Neural crest cell (in vitro differentiated cells): ENCODE measurements at places on chromosomes 2 and 18.

DNA sequence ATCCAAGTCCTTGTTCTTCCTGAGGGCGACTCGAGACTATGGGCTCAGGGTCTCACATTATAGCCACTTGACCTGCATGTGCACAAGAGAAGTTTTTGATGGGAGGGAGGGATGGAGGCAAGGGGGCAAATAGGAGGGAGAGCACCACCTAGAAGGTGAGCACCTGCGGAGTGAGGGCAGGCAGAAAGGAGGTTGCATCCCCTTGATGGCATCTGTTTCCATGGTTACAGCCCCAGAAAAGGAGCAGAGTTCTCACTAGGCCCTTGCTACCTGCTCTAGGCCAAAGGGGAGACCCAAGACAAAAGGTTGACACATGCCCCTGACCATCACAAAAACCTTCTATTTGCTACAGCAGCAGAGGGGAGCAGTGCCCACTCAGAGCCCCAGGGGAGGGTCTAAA is 131.5 kb upstream of the SERTAD2 start:
- H3K4me1 ChIP-seq = no peaks in the 10 kb centered on the region
- H3K27ac ChIP-seq = no peak overlapping the region
- no peak for DNase-seq
- no peaks in the 10 kb centered on the region for H3K27me3 ChIP-seq
- no peaks in the 10 kb centered on the region for H3K36me3 ChIP-seq

GRCh38 chr18:69469444-69469919 is 68.8 kb downstream of the DOK6 start:
- H3K4me3 ChIP-seq = no peak overlapping the region
- no peaks in the 10 kb centered on the region for H3K27me3 ChIP-seq
- peak overlapping the region; percentile 57 for H3K27ac ChIP-seq
- no peak for DNase-seq
- H3K4me1 ChIP-seq = peaks cover 12% of the 10 kb centered on the region

- DNase-seq = no peak
- H3K27me3 ChIP-seq = no peaks in the 10 kb centered on the region
- no peak overlapping the region for H3K27ac ChIP-seq
Measured at GRCh38 chr2:58479535-58480140, 238.5 kb upstream of the FANCL start.

DNA sequence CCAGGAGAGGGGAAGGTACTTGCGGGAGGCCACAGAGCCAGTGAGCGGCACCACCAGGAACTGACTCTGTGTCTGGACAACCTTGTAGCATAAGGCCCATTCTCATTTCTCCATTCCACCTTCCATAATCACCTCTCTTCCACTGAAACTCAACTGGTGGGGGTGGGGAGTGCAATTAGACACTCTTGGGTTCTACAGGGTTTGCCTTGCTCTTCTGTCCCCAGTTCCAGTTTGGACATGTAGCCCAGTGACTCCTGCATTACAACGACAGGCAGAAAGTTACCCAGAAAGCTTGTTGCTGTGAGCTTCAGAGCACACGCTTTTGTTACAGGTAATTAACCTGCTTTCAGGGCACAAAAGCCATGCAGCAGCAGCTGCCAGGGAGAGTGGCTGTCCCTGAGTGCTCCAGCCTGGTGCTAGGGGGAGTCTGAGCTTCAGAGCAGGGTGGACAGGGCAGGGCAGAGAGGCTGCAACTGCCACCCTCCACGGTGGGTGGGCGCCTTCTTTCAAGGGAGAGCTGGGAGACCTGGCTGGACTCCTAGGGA is 65.2 kb downstream of the COPS8 start:
- peaks cover 5% of the 10 kb centered on the region for H3K36me3 ChIP-seq
- no peaks in the 10 kb centered on the region for H3K4me1 ChIP-seq
- no peak overlapping the region for H3K27ac ChIP-seq
- no peak for DNase-seq
- H3K4me3 ChIP-seq = no peak overlapping the region

- no peaks in the 10 kb centered on the region for H3K27me3 ChIP-seq
- no peak for DNase-seq
Measured at GRCh38 chr2:120820953-120821279, 85.2 kb downstream of the GLI2 start.

GRCh38 chr2:122273785-122274419 is 518.5 kb downstream of the TSN start:
- no peaks in the 10 kb centered on the region for H3K27me3 ChIP-seq
- H3K36me3 ChIP-seq = no peaks in the 10 kb centered on the region
- H3K4me3 ChIP-seq = no peak overlapping the region
- no peak overlapping the region for H3K27ac ChIP-seq
- no peaks in the 10 kb centered on the region for H3K4me1 ChIP-seq
- no peak for DNase-seq

DNA sequence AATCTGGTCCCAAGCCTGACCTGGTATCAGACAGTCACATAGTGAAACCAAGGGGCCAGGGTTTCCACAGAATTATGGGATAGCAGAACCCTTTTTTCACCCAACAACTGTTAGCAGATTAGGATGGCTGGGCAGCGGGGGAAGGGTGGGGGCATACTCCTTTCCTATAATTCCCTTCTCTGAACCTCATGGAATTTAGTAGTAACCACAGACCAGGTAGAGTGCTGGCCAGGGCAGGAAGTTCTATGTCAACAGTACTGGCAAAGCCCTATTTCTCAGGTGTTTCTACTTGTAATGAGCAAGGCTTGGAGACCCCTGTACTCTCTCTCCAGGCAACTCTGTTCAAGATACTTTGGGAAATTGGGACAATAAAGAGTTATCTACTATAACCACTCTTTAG is 174.6 kb downstream of the THADA start:
- DNase-seq = no peak
- H3K36me3 ChIP-seq = peaks cover 9% of the 10 kb centered on the region
- H3K4me3 ChIP-seq = no peak overlapping the region

- no peak for DNase-seq
- H3K27ac ChIP-seq = no peak overlapping the region
- no peaks in the 10 kb centered on the region for H3K27me3 ChIP-seq
- no peak overlapping the region for H3K4me3 ChIP-seq
- H3K36me3 ChIP-seq = no peaks in the 10 kb centered on the region
Measured at GRCh38 chr2:26396734-26397298, 4.9 kb upstream of the DRC1 start.

DNA sequence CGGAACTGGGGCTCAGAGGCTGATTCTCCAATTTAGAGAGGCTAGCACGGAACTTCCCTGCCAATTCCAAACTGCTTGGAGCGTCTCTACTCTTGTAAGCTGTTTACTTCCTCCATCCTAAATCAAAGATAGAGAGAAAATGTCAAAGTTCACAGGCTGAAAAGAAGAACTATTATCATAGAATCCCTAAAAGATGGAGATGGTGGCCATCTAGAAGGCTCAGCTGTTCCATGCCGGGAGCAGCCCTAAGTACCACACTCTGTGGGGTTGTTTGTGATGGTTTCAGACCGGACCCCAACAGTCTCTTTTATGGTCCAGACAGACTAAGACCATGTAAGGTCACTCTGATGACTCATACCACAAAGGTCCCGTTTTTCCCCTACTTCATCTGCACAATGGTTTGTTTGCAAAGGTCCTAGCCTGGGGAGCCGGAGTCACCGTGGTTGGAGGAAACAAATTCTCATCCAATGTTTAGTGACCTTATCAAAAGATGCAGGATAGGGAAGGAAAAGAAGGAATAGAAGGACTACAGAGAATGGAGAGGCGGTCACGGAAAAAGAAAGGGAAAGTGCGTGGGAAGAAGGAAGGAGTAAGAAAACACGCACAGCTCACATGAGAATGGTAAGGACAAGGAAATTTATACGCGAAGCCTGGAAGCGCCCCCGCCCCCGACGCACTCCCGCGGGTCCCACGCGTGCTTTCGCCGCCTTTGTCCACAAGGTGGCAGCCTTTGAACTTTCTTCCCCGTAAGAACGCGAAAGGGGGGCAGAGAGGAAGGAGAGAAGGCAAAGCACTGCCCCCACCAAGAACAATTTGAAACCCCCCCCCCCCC is 453 bp upstream of the ANTXR1 start:
- H3K27ac ChIP-seq = no peak overlapping the region
- H3K4me1 ChIP-seq = peaks cover 24% of the 10 kb centered on the region
- DNase-seq = peak; percentile 65
- peak overlapping the region; percentile 98 for H3K4me3 ChIP-seq
- peaks cover 66% of the 10 kb centered on the region for H3K27me3 ChIP-seq

DNA sequence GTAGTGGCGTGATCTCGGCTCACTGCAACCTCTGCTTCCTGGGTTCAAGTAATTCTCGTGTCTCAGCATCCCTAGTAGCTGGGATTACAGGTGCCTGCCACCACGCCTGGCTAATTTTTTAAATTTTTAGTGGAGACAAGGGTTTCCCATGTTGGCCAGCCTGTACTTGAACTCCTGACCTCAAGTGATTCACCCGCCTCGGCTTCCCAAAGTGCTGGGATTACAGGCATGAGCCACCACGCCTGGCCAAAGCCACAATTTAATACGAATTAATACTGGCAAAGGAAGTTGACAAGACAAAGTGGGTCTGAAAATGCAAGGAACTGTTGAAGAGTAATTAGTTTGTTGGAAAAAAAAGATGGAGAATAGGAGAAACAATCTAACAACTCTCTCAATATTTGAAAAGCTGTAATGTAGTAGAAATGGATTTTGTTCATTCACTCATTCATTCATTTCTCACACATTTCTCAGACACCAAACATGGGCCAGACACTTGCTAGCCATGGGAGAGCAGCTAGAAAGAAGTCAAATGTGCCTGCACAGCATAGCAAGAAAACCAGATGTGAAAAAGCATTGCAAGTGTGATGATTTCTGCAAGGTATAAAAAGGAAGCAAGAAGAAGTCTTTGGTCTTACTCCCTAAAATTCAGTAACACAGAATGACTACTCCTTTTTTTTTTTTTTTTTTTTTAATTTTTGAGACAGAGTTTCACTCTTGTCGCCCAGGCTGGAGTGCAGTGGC is 39.4 kb upstream of the ATL2 start:
- DNase-seq = no peak
- H3K27me3 ChIP-seq = no peaks in the 10 kb centered on the region
- H3K27ac ChIP-seq = no peak overlapping the region
- no peaks in the 10 kb centered on the region for H3K4me1 ChIP-seq
- peaks cover 8% of the 10 kb centered on the region for H3K36me3 ChIP-seq

GRCh38 chr2:239819974-239820555 is 205.1 kb downstream of the NDUFA10 start:
- H3K27ac ChIP-seq = no peak overlapping the region
- peaks cover 35% of the 10 kb centered on the region for H3K4me1 ChIP-seq
- no peaks in the 10 kb centered on the region for H3K27me3 ChIP-seq

- H3K4me1 ChIP-seq = no peaks in the 10 kb centered on the region
- no peak for DNase-seq
- H3K36me3 ChIP-seq = no peaks in the 10 kb centered on the region
- H3K27me3 ChIP-seq = peaks cover 24% of the 10 kb centered on the region
Measured at GRCh38 chr2:27765621-27766286, 5.8 kb upstream of the MRPL33 start.

DNA sequence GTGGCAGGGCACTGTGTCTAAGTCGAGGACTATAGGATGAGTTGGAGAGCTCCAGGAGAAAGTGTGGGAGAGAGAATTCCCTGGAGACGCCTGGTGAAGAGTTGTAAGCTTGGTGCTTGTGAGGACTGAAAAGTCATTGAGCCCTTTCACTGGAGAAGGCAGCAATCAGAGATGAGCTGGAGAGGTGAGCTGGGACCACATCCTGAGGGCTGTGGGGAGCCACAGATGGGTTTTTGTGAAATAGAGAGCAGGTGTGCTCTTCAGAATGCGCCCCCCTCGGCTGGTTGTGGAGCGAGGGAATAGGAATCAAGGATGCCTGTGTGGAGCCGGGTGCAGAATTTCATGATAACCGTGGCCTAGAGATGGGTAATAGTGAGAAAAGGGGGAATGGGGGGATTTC is 224.3 kb downstream of the KLHL29 start:
- H3K4me3 ChIP-seq = no peak overlapping the region
- peaks cover 11% of the 10 kb centered on the region for H3K36me3 ChIP-seq
- H3K27me3 ChIP-seq = no peaks in the 10 kb centered on the region
- no peak overlapping the region for H3K27ac ChIP-seq
- no peak for DNase-seq
- H3K4me1 ChIP-seq = peaks cover 18% of the 10 kb centered on the region

GRCh38 chr2:38654528-38655381 is 11.2 kb upstream of the GALM start:
- H3K4me3 ChIP-seq = no peak overlapping the region
- H3K36me3 ChIP-seq = no peaks in the 10 kb centered on the region
- H3K27me3 ChIP-seq = peaks cover 2% of the 10 kb centered on the region
- H3K4me1 ChIP-seq = no peaks in the 10 kb centered on the region

GRCh38 chr2:130755256-130756052 is at the start of gene AMER3:
Gene AMER3 (plus strand): TSS chr2:130755540. CDS start chr2:130762073, 6,533 bp downstream.
- H3K36me3 ChIP-seq = no peaks in the 10 kb centered on the region
- no peak within 1 kb of the TSS for H3K27ac ChIP-seq
- peak; percentile 32 for DNase-seq
- peak within 1 kb of the TSS; percentile 83 for H3K4me3 ChIP-seq
- peaks cover 81% of the 10 kb centered on the region for H3K27me3 ChIP-seq
- peaks cover 10% of the 10 kb centered on the region for H3K4me1 ChIP-seq

DNA sequence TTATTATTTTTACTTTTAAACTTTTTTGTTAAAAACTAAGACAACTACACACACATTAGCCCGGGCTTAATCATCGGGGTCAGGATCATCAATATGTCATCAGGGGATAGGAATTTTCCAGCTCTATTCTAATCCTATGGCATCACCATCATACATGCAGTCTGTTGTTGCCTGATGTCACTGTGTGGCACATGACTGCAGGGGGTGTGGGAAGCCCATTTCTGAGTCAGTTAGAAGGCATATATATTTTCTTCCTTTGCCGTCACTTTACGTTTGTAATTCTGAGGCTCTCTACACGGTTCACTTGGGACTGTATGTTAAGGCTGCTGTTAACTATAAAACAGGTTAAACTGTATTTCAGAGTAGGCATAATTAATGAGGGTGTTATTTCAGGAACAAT is 144.4 kb upstream of the ITGA6 start:
- no peak overlapping the region for H3K27ac ChIP-seq
- H3K27me3 ChIP-seq = no peaks in the 10 kb centered on the region
- peaks cover 42% of the 10 kb centered on the region for H3K4me1 ChIP-seq
- H3K36me3 ChIP-seq = no peaks in the 10 kb centered on the region
- DNase-seq = no peak
- no peak overlapping the region for H3K4me3 ChIP-seq

- peaks cover 10% of the 10 kb centered on the region for H3K4me1 ChIP-seq
- no peak overlapping the region for H3K4me3 ChIP-seq
- no peaks in the 10 kb centered on the region for H3K36me3 ChIP-seq
Measured at GRCh38 chr2:211237586-211238275, 681.3 kb downstream of the CPS1 start.
